ENCODE measurements at places on chromosomes 16 and 17.
A peak's percentile ranks its signal among the peaks of the same experiment; 100 is the strongest.

DNA sequence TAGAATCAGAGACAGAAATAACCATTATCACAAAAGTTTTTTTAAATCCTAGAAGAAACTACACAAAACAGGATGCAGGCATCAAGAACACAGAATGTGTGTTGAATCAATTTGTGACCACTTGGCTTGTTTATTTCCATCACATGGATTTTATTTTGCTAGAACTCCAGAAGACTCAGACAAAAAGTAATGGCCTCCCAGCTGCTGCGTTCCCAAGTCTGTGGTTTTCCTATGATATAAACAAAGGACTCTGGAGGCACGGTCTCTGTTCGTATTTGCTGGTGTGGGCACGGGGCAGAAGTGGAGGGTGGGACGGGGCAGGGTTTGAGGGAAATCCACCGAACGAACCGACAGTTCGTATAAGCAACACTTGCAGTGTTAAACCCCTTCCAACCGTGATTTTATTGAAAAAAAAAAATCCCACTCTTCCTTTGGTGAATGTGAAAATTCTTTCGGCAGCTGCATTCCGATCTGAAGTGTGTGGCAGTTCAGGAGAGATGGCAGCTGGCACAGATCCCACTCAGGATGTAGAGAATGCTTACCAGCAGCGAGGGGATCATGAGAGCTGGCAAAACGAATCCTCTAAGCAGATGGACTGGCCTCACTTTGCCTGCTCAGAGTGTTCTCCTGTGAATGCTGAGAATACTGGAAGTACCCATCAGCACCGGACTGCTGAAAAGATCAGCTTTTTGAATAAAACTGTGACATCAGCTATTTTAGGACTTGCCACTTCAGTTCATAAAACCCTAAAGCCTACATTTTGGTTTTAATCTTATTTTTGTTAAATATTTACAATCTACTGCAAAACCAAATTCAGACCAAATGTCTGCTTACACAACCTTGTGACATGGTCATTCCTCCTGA lies 165.2 kb downstream of the VPS53 start:
- no peak for DNase-seq

- DNase-seq: no peak
Observed at GRCh38 chr17:27216836-27217235, 77.1 kb upstream of the WSB1 start.

- no peak for DNase-seq
Observed at GRCh38 chr17:63989622-63990345, 8.4 kb upstream of the PRR29 start.

DNA sequence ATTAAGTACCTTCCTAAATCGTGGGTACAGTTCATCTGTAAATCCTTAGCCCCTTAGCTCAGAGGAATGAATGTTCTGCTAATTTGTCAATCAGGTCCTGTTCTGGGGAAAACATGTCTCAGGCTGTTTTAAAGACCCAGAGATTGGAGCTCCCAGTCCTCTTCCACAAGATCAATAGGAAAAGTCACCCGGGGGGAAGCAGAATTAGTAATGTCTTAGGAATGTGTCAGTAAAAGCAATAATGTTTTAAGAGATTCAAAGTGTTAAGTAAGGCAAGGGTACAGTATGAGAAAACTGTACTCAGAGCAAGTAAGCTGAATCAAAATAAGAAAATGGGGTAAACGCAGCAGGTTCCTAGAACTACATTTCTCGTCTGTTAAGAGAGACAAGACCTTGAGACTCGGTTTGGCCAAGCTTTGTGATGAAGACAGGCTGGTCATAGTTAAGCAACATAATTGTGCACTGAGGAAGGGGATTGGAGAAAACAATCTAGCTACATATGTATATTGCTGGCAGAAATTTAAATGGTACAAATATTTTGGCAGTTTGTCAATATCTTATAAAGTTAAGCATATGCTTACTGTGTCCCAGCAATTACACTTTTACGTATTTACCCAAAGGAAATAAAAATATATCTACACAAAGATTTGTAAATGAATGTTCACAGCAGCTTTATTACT lies 192.9 kb upstream of the C17orf78 start:
- DNase-seq: no peak

GRCh38 chr17:59746849-59747445 lies 39.5 kb downstream of the VMP1 start:
- no peak for DNase-seq

- peak; percentile 81 for DNase-seq
Observed at GRCh38 chr16:31142109-31143010, 6.8 kb upstream of the PRSS8 start.

DNA sequence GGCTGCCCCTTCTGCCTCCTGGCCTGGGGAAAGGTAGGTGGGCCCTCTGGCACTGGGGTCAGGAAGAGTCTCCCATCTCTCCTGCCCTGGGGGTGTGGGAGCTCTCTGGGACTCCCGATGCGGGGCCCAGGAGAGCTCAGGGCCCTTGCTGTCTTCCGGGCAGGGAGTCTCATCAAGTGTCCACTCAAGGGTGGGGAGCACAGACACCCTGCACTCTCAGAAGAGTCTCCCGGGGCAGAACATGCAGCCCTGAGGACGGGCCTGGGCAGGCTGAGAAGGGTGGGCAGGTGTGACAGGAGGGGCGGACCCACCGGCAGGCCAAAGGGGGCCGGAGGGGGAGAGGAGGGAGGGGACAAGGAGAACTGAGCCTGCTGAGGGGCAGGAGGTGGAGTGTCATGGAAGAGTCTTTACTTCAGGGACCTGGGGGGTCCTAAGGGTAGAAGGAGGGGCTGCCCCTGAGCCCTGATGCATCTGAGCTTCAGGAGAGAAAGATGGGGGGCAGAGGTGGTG lies 8.4 kb upstream of the PKMYT1 start:
- DNase-seq: no peak

DNA sequence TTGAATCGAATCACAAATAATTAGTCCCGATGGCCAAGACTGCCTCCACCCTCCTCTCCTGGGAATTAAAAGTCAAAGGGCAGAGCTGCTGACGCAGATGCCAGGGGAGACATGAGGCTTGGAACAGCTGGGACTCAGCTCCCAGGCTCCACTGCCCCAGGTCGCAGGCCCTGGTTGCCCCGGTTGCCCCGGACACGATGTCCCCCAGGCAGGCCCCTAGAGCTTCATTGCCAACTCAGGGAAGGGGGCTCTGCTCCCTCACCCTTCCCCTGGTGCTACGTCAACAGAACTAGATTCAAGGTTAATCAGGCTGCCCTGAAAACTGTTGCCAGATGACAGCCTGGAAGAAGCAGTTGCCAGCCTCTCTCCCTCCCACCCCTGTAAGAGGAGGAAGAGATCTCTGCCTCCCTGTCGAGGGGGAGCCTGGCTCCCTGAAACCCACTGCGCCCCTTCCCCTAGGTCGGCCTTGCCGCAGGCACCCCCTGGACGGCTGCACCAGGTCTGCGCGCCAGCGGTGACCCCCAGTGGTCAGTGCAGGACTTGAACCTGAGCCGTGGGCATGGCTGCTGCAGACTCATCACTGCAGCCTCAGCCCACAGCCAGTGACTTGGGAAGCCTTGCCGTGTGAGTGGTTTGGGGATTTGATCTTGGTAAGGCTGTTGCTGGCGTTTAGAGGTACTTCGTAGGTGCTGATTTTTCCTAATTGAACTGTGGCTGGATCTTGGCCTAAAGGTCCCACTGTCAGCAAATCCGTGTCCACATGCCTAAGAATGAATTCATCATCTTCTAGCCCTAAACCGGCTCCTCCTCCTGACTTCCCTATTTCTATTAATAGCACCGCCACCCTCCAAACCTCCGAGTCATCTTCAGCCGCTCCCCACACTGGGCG lies 84.1 kb upstream of the TOB1 start:
- DNase-seq: peak; percentile 73

DNA sequence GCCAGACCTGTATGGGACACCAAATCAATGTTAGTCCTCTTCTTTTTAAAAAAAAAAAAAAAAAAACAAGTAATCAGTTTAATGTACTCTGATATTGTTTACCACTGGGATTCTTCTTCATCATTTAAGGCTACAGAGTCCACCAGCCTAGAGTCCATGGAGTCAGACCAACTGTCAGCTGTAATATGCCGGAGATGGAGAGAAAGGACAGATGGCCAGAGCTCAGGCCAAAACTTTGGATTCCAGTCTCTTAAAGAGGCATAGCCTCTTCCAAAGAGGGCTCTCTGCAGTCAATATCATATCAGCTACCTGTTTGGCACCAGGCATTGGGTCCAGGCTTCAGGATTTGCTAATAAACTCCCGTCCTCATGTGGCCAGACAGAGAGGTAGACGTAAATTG lies 469.6 kb upstream of the HSBP1 start:
- no peak for DNase-seq

DNA sequence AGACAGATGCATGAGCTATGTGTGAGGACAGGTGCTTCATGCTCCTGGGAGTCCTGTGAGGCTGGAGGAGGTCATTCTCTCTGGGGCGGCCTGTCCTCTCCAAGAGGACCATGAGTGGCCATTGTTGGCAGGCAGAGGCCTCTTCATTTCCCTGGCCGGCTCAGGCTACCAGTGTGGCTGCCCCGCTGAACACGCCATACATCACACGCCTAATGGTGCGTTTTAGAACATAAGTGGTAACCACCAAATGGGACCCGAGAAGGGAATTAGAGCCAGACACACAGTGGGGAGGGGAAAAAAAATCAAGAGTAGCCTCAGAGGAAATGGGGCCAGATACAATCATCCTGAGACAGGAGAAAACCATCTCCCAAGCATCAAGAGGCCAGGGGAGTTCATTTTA lies 140.0 kb downstream of the SPACA3 start:
- DNase-seq: no peak

GRCh38 chr16:89761304-89761922 lies 40.1 kb downstream of the ZNF276 start:
- DNase-seq: no peak

DNA sequence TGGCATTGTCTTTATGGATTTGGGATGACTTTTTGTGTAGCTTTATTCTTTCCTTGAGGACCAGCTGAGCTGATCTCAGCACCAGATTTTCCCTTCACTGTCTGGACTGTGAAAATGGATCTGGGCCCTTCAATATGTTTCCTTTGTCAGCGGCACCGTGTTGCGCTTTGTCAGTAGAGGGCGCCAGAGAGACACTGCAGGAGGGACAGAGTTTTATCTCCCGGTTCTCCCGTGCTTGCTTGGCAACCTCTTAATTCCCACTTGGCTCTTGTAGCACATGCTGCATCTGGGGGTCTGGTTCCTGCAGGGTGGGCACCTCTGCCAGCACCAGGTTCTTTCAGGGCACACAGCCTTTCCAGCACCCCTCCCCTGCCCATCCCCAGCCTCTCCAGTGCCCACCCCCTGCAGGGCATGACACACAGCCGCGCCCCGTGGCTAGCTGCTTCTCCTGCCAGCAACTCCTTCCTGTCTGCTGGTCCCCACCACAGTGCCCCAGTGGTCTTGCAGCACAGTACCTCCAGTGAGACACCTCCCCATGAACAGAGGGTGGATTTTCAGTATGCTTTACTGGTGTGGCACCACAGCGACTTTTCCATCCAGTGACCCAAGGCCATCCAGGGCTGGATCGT lies 19.6 kb downstream of the OR1D5 start:
- DNase-seq: no peak

GRCh38 chr17:1006054-1006453 lies 9.1 kb downstream of the TIMM22 start:
- no peak for DNase-seq

- no peak for DNase-seq
Observed at GRCh38 chr17:57750895-57751294, 5.8 kb upstream of the CCDC182 start.

DNA sequence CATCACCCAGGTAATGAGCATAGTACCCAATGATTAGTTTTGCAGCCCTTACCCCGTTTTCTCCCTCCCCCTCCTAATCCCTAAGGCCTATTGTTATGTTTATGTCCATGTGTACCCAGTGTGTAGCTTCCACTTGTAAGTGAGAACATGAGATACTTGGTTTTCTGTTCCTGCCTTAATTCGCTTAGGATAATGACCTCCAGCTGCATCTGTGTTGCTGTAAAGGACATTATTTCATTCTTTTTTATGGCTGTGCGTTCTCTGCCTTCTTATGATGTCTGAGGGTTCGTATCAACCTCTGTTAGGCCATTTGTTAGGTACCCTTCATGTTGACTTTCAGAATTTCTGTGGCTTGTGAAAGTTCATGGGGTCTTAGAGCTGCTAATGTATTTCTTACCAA lies 31.0 kb downstream of the CTCF start:
- no peak for DNase-seq

GRCh38 chr16:56102183-56102686 lies 89.1 kb upstream of the GNAO1 start:
- DNase-seq: no peak

DNA sequence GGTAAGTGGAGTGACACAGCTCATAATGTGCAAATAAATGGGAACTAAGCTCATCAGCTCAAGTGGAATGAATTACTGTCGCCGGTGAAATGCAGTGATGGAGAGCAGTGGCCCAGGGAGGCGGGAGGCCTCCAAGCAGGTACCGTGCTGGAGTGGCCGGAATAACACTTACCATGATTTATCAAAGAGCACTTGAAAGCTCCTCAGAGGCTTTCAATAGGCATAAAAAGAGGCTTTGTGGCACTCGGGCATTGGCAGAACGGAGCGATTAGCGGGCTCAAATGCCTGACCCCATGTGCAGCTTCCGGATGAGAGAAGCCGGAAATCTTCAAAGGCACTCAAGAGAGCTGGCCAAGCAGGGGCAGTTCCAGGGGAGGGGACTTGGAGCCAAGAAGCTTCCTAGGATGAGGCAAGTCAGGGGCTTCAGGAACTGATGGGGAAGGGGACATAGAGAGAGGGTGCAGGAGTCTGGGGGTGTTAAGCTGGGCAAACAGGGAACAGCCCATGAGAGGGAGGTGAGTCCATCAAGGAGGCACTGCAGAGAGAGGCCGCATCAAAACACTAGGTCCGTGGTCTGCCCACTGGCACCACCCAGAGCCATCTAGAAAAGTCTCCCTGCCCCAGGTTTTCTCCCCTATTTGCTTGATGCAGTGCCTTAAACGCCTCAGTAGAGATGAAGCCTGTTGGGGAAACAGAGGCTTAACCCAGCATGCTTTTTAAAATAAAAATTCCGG lies 144.0 kb upstream of the IRX6 start:
- DNase-seq: no peak

- DNase-seq: no peak
Observed at GRCh38 chr16:74637742-74638453, 28.8 kb downstream of the RFWD3 start.

DNA sequence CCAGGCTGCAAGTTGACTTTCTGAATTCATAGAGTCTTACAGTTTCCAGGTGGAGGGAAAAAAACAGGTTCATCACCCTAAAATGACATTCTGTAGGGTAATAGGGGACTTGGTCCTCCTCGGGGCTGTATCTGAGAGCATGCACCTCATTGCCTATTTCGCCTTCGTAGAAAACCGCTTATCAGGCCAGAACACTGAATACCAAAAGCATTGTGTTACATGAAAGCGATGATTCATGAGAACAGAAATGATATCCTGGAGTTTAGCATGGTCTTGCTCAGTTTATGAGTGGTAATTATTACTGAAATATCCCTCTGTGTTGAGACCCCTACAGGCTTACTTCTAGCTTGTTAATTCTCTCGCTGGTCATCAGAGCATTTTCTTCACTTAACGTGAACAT lies 61.4 kb upstream of the ARHGAP44 start:
- DNase-seq: no peak

Measured in epithelial cell of prostate (primary cell).